Right hindlimb (tissue), 1 donor: ENCODE measurements at places on chromosomes 6 and 20.

- DNase-seq: peak; percentile 26
Observed at GRCh38 chr6:93418033-93418407, 1.3 kb downstream of the EPHA7 start.

GRCh38 chr6:1865585-1865984 is 255.9 kb downstream of the FOXC1 start:
- no peak for DNase-seq

DNA sequence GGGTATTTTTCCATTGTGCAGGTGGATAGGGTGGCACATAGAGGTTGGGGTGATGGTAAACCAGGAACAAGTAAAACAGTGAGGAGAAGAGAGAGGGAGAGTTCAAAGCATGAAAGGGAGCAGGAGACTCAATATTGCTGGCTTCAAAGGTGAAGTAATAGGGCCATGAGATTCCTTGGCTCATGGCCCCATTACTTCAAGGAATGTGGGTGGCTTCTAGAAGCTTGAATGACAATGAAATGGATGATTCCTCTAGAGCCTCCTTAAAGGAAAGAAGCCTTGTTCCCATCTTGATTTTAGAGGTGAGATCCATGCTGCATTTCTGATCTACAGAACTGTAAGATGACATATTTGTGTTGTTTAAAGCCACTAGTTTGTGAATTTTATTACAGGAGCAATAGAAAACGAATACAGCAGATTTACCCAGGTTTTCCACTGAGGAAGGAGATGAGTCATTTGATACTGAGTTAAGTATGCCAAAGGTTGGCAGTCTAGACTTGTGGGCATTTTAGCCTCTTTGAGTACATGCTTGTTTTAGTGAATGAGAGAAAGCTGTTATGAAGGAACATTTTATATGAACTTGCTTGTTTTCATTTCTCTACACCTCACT is 110.4 kb downstream of the PLCB4 start:
- no peak for DNase-seq

GRCh38 chr6:87333033-87333432 is 4.0 kb upstream of the GJB7 start:
- DNase-seq: no peak

- DNase-seq: no peak
Observed at GRCh38 chr20:50058662-50059402, 54.1 kb downstream of the UBE2V1 start.

DNA sequence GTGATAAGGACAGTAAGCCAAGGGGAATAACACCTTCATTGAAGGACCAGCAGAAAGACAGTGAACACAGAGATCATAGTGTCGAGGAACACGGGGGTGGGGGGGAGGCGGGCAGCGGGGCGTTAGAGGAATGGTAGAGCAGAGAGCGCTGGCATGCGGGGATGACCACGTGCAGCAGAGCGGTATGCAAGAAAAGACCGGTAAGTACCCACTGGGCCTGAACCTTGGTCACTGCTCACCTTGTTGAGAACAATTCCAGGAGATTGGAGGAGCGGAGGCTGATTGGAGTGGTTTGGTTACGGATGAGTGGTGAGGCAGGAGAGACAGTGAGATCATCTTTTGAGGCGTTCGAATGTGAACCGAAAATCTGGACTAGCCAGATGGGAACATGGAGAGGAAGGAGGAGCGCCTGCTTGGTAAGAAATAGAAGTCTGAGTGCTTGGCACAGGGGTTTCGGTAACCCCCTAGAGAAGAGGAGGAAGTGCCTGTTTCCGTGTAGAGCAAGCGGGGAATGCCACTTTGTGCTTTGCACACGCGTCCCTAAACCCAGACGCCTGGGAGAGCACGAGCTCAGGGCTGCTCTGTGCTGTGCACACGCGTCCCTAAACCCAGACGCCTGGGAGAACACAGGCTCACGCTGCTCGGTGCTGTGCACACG is 70.0 kb downstream of the FAM120B start:
- DNase-seq: no peak

DNA sequence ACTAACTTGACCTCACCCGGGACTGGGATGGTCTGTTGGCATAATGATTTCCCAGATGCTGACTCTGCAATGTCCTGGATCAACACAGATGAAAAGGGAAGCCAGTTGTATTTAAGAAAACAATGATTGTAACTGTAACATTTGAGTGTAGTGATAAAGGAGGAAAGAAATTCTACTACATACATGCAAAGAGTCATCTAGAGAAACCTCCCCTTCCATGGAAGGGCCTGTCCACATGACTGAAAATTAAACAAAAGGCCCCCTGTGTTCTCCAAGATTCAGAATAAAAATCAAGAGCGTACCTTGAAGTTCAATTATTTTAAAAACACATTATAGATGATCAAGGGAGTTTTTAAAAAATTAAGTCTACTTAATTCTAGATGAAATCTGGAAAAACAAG is 151.2 kb downstream of the FOXC1 start:
- DNase-seq: no peak

DNA sequence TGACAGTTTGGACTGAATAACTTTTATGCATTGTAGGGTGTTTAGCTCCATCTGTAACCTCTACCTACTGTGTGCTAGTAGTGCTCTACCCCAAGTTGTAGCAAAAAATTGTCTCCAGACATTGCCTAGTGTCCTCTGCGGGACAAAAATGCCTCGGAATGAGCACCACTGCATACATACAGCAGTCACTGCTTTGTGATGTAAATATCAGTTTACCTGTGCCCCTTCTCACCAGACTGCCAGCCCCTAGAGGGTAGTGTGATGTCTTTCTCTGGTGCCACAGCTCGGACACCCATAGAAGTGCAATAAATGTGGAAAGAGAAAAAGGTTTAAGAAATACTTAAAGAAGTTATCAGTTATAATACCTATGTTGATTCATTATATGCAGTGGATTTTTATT is 25.1 kb downstream of the TMEM200A start:
- DNase-seq: no peak

DNA sequence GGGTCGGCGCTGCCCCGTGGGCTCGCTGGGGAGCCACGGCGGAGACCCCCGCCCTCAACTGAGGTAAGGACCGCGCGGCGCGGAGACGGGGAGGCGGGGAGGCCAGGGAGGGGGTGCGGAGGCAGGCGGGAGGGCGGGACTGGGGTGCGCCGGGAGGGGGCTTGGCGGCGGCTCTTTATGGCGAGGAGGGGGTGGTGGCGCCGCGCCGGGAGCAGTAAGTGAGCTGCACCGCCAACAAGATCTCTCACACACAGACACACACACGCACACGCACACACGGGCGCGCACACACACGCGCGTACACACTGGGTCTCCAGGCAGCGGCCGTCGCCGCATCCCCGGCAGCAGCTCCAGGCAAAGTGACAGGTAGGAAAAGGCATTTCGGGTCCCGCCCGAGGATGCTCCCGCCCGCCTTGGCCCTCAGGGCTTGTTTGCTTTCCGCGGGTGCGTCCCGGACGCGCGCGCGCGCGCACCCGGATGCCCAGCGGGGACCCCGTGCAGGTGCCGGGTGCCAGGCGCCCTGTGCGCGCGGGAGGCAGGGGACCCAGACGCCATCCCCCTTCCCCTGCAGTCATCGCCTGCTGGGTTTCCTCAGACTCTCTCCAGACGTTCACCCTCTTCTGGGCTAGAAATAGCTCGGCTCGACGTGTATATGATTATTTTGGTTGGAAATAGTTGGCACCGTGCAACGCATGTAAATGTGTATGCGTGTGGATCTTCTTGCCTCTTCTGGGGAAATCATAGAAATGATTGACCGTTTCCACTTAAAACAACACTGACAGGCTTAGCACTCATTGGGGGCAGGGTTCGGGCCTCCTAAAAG is at the start of gene PLCB4:
Gene PLCB4, plus strand, starts transcription at position 247 of the 823 bp plus-strand sequence. CDS start 238,728 bp downstream, outside the sequence.
- DNase-seq: peak; percentile 74

DNA sequence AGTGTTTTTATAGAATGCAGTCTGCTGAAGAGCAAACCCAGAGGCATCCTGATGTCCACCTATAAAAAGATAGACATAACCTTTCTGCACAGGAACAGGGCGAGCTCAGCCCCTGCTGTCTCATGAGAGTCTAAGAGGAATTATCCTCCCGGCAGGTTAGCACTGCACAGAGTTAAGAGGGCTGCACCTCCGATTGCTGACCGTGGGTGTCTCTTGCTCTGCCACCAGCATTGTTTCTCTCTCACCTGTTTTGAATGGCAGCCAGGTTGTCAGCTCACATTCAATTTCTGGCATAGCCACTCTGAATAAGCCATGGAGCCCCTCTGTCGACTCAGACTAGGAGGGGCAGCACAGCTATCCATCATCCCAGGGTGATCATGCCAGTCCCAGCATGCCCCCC is 211.2 kb downstream of the PHACTR1 start:
- DNase-seq: no peak

DNA sequence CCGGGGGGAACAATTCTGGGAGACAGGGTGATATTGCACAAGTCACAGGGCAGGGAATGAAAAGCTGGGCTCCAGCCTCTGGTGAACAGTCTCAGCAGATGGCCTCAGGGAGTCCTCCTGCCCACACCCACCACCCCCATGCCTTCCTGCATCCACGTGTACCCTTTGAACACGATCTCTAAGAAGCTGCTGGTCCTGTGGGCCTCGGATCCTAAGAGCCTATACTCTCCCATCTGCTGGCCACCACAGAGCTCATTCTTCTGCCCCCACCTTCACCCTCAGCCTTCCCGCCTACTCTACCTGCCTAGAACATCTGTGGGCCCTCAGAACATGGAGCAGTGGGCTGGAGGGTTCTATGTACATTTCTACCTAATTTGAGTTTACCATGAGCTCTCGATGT is 60.3 kb downstream of the TRERF1 start:
- no peak for DNase-seq

DNA sequence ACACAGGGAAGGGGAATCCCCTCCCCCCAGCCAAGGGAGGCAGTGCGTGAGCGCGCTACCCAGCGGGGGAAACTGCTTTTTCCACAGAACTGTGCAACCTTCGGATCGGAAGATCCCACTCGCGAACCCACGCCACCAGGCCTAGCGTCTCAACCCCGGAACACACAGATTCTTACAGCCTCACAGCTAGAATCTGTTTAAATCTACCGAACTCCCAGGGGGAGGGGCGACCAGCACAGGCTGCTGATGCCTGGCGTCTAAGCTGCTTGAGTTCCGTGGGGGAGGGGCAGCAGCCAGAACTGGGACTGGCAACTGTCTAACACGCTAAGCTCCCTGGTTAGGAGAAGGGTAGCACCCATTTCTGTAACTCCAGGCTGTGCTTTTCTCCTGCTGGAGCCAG is 217.3 kb upstream of the TENT5A start:
- no peak for DNase-seq

- DNase-seq: no peak
Observed at GRCh38 chr6:22468256-22468965, 101.0 kb upstream of the HDGFL1 start.

- DNase-seq: peak; percentile 67
Observed at GRCh38 chr6:42104095-42104803, 38.2 kb downstream of the C6orf132 start.

DNA sequence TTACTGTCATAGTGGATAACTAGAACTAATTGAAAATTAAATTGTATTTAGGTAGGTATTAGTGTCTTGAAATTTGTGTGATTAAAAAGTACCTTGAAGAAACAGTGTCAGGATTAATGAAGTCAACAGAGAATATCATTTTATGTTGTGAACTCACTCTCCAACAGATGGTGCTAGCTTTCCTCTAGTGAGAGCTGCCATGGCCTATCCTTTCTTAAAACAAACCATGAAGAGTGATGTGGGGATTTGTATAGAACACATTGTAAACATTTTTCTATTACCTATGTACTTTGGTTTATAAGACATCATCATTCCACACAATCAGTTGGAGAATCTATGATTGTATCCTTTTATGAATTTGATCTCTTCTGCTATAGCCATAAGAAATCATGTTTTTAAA is 4.8 kb upstream of the SRSF12 start:
- DNase-seq: no peak

GRCh38 chr6:79622364-79622763 is 8.8 kb upstream of the SH3BGRL2 start:
- DNase-seq: no peak
